ENCODE measurements at places on chromosomes 6 and 20.

- no peak for DNase-seq
Observed at GRCh38 chr6:34526241-34526972, 29.7 kb downstream of the SPDEF start.

- no peak for DNase-seq
Observed at GRCh38 chr6:80468398-80468797, 361.9 kb downstream of the BCKDHB start.

- DNase-seq, result no peak
Observed at GRCh38 chr20:35146299-35146919, 727 bp downstream of the EDEM2 start.

GRCh38 chr6:145813285-145814034 lies 1.1 kb downstream of the FBXO30 start:
- no peak for DNase-seq

- no peak for DNase-seq
Observed at GRCh38 chr6:161265975-161266374, 7.9 kb downstream of the AGPAT4 start.

- no peak for DNase-seq
Observed at GRCh38 chr6:13711324-13711732, 307 bp downstream of the RANBP9 start.

GRCh38 chr6:129539032-129539431 lies 170.9 kb downstream of the ARHGAP18 start:
- DNase-seq, result no peak

- DNase-seq, result no peak
Observed at GRCh38 chr20:10658051-10658823, 15.6 kb downstream of the JAG1 start.

GRCh38 chr6:14704383-14705271 lies 541.2 kb upstream of the JARID2 start:
- no peak for DNase-seq

- DNase-seq, result no peak
Observed at GRCh38 chr6:5054245-5054873, 30.8 kb upstream of the PPP1R3G start.

DNA sequence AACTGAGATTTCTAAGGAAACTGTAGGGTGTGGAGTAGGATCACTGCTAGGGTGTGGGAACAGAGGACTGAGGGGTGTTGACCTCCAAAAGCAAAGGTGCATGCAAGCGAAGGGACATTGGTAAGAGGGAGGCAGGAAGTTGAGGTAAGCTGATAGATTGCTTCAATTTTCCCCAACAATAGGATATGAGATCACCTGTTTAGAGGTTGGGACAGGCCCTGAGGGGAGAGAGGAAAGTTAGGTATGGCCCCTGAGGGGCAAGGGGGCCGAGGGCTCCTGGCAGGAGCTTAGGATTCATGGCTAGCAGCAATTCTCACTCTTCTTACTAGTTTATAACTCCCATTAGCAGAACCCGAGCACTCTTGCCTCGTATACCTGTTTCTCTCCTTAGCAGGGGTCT lies 106.8 kb upstream of the RPS6KA2 start:
- no peak for DNase-seq

GRCh38 chr6:43877463-43878126 lies 107.6 kb downstream of the VEGFA start:
- DNase-seq, result no peak

- no peak for DNase-seq
Observed at GRCh38 chr6:50202766-50203165, 153.0 kb upstream of the DEFB112 start.

DNA sequence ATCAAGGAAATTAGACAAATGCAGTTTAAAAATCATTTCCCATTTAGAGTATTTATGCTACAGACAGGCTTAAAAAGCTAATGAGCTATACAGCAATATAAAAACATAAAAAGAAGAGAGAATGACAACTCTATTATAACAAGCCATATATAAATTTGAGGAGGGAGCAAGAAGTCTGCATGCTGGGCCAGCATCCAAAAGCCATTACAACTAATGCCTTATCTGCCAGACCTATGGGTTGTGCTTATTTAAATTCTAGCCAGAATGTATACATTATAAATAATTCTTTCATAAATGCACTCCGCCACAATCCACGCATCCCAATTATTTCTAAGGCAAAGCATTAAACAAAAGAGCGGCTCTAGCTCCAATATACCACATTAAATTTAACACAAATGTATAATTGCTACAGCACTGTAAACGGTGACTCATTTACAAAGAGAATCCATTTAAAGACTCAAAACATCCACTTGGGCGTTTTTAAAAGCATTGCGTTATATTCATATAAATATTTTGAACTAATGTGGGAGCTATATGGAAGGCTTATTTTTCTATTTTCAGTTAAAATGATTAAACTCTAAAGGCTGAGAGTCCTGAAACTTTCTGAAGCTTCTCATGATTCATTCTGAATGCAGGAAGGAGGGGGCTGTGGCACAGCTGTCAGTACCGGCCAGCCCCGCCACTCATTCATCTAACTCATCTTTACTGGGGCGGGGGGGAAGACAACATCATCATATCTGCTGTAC lies 37.7 kb upstream of the RAB22A start:
- no peak for DNase-seq

GRCh38 chr20:43985608-43986316 lies 71.1 kb downstream of the TOX2 start:
- no peak for DNase-seq

DNA sequence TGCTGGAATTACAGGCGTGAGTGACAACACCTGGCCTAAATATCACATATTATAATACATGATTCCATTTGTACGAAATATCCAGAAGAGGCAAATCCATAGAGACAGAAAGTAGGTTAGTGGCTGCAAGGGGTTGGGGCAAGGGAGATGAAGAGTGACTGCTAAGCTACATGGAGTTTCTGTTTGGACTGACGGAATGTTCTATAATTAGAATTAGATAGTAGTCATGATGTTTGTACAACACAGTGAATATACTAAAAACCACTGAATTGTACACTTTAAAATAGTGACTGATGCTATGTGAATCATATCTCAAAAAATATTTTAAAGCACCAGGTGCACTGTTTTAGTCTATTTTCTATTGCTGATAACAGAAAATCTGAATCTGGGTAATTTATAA lies 3.7 kb upstream of the HEBP2 start:
- DNase-seq, result no peak

GRCh38 chr20:23664954-23665353 lies 23.9 kb downstream of the CST4 start:
- DNase-seq, result no peak

DNA sequence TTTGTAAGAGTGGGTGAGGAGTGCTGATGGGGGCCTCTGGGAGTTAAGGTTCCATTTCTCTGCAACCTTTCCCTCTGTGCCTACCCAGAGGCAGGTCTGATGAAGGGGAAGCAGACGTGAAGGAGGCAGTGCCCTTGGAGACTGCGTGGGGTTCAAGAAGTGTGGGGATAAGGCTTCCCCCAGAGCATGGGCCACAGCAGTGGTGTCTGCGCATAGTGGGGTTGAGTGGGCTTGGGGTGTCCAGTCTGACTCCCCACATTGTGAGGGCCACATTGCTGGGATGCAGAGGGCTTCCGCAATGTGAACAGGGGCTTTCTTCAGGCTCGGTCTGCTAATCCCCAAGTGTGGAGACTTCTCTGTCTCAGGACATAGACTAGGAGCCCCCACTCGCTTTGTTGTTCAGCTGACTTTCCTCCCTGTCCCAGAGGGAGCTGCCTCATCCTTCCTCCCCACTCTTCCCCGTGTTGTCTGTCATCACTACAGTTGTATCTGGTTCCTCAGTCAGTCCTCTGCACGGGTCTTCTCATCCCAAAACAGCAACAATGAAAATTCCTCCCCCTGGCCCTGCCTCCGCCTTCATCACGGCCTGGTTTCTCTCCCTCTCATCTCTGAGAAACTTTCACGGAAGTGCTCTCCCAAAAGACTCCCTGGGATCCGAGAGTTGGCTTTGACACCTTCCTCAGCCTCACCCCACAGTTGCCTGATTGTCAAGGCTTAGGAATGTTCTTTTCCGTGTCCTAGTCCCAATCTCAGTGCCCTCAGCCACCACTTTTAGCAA lies 2.8 kb downstream of the EBF4 start:
- no peak for DNase-seq

DNA sequence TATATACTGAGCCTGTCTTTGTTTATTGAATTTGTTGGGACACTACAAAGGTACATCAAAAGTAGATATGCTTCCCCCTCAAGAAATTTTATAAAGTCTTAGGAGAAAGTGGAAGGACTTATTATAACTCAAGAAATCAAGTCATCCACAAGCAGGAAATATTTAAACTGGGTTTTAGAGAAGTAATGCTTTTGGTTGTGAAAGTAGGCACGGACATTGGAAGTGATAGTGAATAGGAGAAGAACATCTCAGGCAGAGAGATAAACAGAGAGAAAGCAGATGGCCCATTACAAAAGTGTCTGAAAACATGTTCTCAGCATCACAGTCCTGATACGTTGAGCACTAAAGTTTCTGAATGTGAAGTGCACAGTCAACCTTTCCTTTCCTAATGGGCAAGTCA lies 415.6 kb upstream of the RNF217 start:
- no peak for DNase-seq

GRCh38 chr20:46573234-46573633 lies 22.8 kb upstream of the OCSTAMP start:
- no peak for DNase-seq

DNA sequence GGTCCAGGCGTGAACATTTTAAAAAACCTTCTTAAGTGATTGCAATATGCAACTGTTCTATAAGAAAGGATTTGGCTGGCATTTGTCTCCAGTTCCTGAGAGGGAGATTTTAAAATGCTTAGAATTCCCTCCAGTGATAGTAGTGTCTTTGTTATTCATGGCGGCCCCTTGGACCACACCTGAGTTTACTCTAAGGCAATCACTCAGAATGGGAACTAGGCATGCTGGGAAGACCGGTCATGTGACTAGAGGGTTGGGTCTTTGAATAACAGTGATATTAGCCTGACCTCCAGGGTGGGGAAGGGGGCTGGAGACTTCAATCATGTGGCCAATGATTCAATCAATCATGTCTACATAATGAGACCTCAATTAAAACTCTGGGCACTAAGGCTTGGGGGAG lies 50.7 kb upstream of the UTRN start:
- no peak for DNase-seq

DNA sequence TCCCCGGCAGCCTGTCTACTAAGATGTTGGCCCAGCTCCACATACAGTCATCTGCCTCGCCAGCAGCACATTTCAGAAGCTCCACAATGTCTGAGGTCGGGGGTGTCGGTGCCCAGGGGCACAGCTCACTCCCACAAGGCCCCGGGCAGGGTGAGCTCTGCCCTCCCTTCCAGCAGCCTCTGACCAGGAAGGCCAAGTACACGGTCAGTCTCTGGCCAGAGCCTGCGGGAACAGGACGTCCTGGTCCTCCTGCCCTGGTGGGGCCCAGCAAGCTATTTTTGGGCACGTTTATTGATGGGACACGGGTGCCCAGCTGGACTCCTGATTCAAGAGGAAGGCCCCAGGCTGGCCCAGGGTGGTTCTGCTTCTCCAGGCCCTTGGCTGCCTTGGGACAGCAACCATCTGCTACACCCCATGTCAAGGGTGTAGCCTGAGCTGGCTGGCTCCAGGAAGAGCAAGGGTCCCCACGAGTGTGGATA lies 114.9 kb upstream of the PTPN1 start:
- no peak for DNase-seq

DNA sequence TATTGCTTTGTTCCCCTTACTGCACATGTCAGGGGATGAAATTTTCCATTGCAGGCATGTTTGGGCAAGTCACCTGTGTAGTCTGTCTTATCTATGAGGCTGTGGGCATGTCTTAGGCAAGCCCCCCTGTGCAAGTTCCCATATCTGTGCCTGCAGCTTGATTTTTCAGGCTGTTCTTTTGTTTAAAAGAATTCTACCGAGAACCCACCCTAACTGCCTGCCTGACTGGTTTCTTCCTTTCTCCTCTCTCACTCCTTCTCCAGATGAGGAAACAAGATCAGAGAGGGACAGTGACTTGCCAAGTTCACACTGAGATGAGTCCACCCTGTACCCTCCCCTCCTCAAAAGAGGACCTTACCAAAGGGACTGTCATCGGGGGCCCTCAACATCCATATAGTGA lies 11.0 kb downstream of the TREML2 start:
- no peak for DNase-seq

GRCh38 chr20:39259010-39259803 lies 297.1 kb downstream of the DHX35 start:
- no peak for DNase-seq

- DNase-seq, result no peak
Observed at GRCh38 chr6:1765160-1765903, 155.6 kb downstream of the FOXC1 start.
